A549 treated with AZD2906 at 1 μM for 4 hours (cell line): ENCODE measurements at places on chromosomes 4 and X. TPM values are rescaled to one million over a fixed set of nuclear protein-coding genes. Genes with fewer than 3 reads are reported as not detected.

Gene PPP4R3C
- total RNA-seq = not detected in 5 replicates

Gene REELD1
- not detected in 5 replicates for total RNA-seq

Gene SLC2A9
- total RNA-seq = 0.34 to 0.66 TPM (median 0.38 TPM) in 5 replicates

Gene ADRA2C
- 5.9 to 11.0 TPM (median 10.6 TPM) in 5 replicates for total RNA-seq

Gene GLRA3
- total RNA-seq = 0.01 TPM in 2 of 5 replicates, not detected in the others

Gene IL1RAPL2
- not detected in 5 replicates for total RNA-seq

Gene TMEM271
- total RNA-seq = not detected in 5 replicates

Gene NSUN7
- total RNA-seq = 0.20 to 0.40 TPM (median 0.26 TPM) in 5 replicates

Gene LNX1
- 0.05 to 0.09 TPM (median 0.05 TPM) in 4 of 5 replicates, not detected in the other for total RNA-seq

Gene EXOC1L
- not detected in 5 replicates for total RNA-seq

Gene AKAP14
- total RNA-seq = 0.08 TPM in 1 of 5 replicates, not detected in the others

Gene KIF4A
- total RNA-seq = 24.0 to 28.4 TPM (median 26.4 TPM) in 5 replicates

Gene SPIN2A
- total RNA-seq = 0.09 to 0.15 TPM (median 0.11 TPM) in 5 replicates

Gene GBA3
- not detected in 5 replicates for total RNA-seq

Gene MAGEE1
- 3.2 to 4.8 TPM (median 4.2 TPM) in 5 replicates for total RNA-seq

Gene F8A3
- total RNA-seq = 0.56 to 1.3 TPM (median 1.0 TPM) in 5 replicates

Gene MCF2
- 0.03 to 0.27 TPM (median 0.06 TPM) in 5 replicates for total RNA-seq

Gene DHRSX
- total RNA-seq = 41.0 to 49.6 TPM (median 45.3 TPM) in 5 replicates

Gene XPNPEP2
- not detected in 5 replicates for total RNA-seq

Gene GDPD2
- 0.03 to 0.10 TPM (median 0.05 TPM) in 3 of 5 replicates, not detected in the others for total RNA-seq
